Cardiac septum (tissue), 1 donor: ENCODE measurements at places on chromosomes 4 and X. TPM values are rescaled to one million over a fixed set of nuclear protein-coding genes. Genes with fewer than 3 reads are reported as not detected.

KDR gene
- total RNA-seq = 28.7 TPM

FOXR2 gene
- total RNA-seq = not detected

KLKB1 gene
- total RNA-seq = 0.89 TPM

GRCh38 chrX:7261672-7262332 lies 113.8 kb upstream of the PUDP start:
- DNase-seq = no peak

DIPK2B gene
- total RNA-seq = 14.0 TPM
